ENCODE measurements at places on chromosomes 6 and 20.

- no peak for DNase-seq
Observed at GRCh38 chr20:33781133-33781532, 30.0 kb upstream of the CHMP4B start.

DNA sequence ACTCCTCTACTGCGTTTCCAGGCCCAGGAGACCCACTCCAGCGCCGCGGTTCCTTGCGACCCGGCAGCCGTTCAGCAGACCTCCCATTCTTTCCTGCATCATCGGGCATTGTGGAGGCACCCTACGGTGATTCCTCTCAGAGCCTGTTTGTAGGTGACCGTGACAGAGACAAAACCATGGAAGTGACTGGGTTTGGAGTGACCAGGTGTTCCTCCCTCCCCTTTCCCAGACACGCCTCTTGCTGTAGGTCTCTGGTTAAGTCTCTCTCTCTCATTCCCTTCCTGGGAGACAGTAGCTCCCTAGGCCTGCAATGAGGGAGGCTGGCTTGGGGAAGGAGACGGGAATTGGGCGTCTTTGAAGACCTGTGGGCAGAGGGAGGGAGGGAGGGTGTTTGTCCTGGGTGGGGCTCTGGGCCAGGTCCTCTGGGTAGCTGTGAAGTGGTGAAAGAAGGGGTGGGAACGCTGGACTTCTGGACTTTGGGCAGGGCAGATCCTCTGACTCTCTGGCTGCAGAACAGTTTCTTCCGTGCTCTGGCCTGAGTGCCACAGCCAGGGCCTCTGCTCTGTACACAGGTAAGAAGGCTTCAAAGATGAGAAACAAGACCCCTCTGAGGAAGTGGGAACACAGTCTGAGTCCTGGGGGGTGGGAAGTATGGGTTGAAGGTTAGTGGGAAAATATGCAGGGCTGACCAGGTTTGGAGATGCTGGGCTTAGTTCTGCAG is 763 bp downstream of the KLC4 start:
- no peak for DNase-seq

GRCh38 chr6:124872361-124873065 is 89.7 kb upstream of the RNF217 start:
- DNase-seq, result no peak

DNA sequence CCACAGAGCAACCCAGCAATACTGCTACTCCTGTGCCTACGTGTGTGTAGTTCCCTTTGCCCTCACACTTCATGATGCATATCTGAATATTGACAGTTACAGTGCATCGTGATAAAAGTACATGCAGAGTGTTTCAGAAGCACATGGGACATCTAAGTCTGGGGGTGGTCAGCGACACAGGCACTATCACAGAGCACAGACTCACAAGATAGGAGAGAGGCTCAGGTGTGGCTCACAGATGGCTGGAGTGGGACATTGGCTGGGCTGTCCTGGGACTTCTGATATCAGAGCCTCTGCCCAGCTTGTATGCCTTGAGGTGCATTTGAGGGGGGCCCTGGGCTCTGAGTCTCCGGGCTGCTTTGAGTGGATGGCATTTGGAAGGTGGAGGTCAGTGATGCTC is 227.0 kb upstream of the RNF24 start:
- DNase-seq, result no peak

GRCh38 chr6:151917531-151918329 is 110.2 kb downstream of the ESR1 start:
- DNase-seq, result no peak

GRCh38 chr20:36277546-36277945 is 28.6 kb upstream of the DLGAP4 start:
- DNase-seq, result no peak

DNA sequence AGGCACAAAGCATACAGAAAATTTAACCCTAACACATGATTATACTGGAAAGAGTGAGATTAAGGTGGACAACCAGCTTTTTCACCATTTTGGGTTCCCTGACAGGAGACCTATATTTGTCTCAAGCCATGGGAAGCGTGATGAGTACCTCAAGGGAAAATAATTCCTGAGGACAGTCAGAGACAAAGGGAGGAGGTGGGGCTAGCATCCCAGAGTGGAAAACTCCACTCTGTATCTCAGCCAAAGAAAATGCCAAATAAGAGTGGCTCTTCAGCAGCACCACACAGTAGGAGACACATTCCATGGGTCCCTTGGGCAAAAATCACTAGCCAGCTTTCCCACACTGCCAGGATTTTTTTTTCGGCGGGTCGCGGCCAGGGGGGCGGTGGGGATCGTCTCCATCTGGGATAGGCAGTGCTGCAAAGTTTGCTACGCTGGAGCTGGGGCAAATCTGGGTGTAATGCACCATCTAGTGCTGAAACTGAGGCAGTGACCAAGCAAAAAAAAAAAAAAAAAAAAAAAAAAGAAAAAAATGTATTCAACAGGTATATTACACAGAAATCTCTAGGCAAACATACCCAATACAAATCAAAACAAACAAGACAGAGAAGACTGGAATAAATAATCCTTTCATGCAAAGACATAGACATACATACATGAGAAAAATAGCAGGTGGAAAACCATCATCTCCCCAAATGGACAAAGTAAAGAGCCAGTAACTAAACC is 77.3 kb upstream of the SLC35F1 start:
- peak; percentile 46 for DNase-seq

DNA sequence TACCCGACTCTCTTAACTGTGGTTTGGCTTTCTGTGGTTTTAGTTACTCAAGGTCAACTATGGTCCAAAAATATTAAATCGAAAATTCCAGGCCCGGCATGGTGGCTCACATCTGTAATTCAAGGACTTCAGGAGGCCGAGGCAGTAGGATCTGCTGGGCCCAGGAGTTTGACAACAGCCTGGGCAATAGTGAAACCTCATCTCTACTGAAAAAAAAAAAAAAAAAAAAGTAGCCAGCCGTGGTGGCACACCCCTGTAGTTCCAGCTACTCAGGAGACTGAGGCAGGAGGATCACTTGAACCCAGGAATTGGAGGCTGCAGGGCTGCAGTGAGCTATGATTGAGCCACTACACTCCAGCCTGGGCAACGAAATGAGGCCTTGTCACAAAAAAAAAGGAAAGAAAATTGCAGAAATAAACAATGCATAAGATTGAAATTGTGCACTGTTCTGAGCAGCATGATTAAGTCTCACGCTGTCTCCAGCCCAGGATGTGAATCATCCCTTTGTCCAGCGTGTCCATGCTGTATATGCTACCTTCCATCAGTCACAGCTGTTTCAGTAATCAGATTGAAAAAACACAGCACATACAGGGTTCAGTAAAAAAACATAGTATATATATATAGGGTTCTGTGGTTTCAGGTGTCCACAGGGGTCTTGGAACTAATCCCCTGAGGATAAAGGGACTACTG is 40.7 kb downstream of the RGS17 start:
- peak; percentile 76 for DNase-seq

- DNase-seq, result peak; percentile 67
Observed at GRCh38 chr6:139515511-139515910, 141.1 kb upstream of the CITED2 start.

GRCh38 chr6:41256383-41256782 is 28.2 kb downstream of the TREML4 start:
- DNase-seq, result no peak

GRCh38 chr20:2141600-2142575 is 40.3 kb downstream of the STK35 start:
- DNase-seq, result no peak

GRCh38 chr6:161608771-161609170 is 334.9 kb upstream of the AGPAT4 start:
- DNase-seq, result no peak

GRCh38 chr6:52014391-52014790 is 73.0 kb downstream of the PKHD1 start:
- DNase-seq, result no peak

DNA sequence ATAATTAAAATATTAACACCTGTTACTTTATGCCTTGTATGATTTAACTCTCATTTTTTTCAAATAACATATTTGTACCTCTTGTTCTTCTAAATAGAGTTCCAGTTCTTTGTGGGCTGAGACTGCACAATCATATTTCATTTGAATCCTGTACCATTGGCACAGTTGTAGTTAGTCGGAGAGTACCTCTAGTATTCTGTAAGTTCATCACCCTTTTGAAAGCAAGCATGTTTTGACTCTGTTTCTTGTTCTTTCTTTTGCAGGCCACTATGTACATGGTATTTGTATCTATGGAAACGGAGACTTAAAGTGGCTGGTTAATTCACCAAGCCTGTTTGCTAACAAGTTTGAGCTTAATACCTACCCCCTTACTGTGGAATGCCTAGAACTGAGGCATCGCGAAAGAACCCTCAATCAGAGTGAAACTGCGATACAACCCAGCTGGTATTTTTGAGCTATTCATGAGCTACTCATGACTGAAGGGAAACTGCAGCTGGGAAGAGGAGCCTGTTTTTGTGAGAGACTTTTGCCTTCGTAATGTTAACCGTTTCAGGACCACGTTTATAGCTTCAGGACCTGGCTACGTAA is 68.2 kb downstream of the C6orf52 start:
- DNase-seq, result no peak

DNA sequence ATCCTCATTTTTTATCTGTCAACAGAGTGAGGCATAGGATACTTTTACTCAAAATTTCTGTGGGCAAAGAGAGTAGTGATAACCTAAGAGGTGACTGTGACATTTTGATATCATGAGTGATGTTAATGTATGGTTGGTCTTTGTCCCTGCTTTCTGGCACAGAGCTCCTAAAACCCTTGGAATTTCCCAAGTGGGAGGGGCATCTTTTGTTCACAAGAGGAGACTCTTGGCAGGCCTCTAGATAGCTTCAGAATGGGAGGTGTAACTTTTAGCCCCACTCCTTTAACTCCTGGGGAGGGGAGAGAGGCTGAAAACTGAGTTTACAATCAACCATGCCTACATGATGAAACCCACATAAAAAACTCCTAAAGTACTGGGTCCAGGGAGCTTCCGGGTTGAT is 527.8 kb downstream of the RFPL4B start:
- DNase-seq, result no peak

- no peak for DNase-seq
Observed at GRCh38 chr6:7132398-7133035, 24.8 kb downstream of the RREB1 start.

DNA sequence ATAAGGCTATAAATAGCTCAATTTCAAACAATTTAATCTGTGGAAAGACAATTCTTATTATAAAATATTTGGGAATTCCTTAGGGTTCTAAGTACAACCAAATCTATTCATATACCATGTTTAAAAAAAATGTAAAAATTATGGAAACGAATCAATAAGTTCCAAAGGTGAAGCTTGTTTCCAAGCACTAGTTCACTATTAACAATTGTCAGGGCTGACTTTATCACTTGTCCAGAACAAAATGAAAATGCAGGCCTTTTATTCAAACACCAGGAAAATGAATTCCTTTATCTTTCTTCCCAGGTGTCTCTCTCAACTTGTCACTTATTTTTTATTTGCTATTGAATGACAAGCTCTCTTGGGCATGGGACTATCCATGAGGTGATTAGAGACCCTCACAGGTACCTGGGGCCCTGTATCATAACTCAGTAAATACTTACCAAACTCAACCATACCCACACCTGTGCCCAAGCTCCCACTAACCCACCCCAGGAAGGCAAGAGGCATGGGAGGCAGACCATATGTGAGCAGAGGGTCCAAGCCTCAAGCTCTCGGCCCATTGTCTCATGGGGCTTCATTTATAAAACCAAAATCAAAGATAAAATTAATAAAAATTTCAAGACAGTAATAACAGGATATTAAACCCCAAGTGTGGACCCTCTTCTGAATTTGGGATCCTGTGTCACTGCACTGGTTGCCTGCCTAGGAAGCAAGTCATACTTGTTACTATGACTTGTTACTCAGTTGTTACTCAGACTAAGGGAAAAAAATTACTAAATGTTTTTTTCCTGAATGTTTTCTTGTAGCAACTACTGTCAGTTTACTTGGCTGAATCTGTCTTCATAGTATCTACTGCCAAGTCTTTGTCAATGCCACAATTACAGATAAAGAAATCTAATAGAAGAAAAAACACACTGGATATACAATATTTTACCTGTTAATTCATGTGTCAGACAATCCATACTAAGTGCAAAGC is 54.7 kb downstream of the PTPRK start:
- DNase-seq, result no peak

DNA sequence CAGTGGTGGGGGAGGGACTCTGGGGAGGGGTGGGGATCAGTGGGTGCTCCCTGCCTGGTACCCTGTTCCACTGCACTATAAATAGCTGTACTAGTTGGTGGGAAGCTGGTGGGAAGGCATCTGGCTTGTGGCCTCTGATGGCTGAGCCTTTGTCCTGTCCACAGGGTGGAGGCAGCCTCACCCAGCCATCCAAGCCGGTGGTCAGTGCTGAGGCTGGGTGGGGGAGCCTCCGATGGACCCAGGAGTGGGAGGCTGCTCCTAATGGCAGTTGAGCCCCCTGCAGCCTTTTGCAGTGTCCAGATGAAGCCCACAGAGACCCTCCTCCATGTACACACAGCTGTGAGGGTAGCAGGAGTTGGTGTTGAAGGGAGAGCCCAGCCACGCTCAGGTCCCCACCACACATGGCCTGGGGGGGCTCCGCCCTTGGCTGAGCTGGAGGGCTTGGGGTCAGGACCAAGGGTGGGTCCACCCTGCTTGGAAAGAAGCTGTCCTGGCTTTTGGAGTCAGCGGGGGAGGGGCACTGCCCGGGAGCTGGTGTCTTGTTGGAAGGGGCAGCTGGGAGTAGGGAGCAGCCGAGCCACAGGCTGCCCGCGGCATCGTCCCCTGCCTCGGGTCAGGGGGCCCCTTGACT is 2.5 kb downstream of the PPDPF start:
- DNase-seq, result no peak

DNA sequence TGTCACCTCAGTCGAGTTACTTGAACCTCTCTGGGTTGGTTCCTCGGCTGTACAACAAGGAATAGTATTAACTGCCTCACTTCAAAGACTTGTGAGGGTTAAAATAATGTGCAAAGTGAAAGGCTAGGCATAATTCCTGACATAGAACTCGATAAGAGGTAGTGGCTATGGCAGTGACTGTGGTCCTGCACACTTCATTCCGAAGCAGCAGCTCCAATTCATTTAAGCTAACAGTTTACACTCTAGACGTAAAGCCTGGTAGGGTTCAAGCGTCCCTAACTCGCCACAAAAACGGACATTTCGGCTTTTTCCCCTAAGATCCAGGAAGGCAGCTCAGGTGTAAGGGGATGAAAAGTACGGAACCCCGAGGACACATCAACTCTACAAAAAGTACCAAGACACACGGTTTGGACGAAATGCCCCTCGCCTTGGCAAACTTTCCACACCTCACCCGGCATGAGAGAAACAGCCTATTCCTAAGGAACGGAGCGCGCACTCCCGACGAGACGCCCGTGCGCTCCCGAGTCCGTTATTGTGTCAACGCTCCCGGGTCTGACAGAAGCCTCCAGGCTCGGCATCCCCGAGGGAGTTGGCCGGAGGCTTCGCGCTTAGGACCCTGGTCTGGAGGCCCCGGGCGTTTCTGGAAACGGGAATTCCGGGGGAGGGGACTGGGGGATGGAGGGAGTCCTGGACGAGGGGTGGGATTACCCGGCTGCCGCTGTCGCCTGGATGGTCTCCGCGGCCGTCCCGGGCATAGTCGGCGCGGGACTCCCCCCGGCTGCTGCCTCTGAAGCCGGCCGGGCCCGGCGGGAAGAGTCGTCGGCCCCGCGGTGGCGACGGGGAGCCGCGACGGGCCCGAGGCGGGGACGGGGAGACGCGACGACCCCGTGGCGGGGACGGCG is 937 bp downstream of the ZNF318 start:
- peak; percentile 61 for DNase-seq

GRCh38 chr20:62900692-62901584 is 25.4 kb downstream of the DIDO1 start:
- no peak for DNase-seq

Measured in SJSA1 (cell line).